ENCODE measurements at places on chromosomes 1 and 21.
A peak's percentile ranks its signal among the peaks of the same experiment; 100 is the strongest.

DNA sequence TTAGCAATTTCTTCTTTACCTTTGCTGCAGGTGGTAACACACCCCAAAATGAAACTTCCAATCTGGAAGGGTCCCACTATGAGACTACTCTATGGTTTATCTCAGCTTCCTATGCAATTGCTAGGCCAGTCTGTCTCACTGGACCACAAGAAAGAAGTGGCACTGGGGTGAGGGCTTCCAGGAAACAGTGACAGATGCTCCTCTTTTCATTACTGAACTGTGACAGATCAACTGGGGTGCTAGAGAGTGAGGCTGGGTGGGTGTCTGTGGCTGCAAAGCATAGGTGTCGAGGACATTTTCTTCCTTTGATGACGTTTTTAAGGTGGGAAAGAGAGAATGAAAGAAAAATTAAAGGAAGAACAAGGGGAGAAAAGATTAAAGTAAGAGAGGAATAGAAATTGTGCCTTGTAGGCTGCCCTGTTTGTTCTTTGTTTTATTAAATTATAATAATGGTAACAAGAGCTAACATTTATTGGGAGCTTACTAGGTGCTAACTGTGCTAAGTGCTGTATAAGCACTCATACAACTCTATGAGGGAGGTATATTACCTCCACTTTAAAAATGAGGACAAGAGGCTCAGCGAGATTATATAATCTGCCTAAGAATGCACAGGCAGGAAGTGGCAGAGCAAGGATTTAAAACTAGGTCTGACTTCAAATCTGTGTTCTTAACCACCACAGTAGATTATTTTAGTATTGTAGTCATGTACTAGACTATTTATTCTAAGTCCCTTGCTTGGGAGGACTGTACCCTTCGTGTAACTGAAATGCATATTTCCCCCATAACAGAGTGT, 27.8 kb upstream of the DMRTA2 start:
- no peak for DNase-seq

- no peak for DNase-seq
These were observed 36.6 kb downstream of the S100A10 start for GRCh38 chr1:151956957-151957497.

GRCh38 chr1:86226204-86226603, 69.6 kb upstream of the COL24A1 start:
- DNase-seq = no peak

GRCh38 chr1:56525489-56526041, 53.8 kb downstream of the PLPP3 start:
- DNase-seq = no peak

DNA sequence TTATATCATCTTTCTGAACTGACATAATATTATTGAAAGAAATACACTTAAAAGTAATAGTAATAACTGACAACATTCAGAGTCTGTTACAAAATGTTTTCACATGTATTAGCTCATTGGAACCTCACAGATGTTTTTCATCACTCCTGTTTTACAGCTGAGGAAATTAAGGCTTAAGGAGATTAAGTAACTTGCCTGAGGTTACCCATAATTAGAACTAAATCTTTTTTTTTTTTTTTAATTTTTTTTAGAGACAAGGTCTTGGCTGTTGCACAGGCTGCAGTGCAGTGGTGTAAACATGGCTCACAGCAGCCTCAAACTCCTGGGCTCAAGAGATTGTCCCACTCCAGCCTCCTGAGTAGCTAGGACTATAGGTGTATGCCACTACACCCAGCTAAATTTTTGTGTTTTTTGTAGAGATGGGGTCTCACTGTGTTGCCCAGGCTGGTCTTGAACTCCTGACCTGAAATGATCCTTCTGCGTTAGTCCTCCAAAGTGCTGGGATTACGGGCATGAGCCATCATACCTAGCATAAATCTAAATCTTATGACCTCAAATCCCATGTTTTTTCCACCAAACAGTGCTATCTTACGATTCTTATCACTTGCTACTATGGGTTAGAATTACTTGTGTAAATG, 64.7 kb upstream of the MACF1 start:
- no peak for DNase-seq

DNA sequence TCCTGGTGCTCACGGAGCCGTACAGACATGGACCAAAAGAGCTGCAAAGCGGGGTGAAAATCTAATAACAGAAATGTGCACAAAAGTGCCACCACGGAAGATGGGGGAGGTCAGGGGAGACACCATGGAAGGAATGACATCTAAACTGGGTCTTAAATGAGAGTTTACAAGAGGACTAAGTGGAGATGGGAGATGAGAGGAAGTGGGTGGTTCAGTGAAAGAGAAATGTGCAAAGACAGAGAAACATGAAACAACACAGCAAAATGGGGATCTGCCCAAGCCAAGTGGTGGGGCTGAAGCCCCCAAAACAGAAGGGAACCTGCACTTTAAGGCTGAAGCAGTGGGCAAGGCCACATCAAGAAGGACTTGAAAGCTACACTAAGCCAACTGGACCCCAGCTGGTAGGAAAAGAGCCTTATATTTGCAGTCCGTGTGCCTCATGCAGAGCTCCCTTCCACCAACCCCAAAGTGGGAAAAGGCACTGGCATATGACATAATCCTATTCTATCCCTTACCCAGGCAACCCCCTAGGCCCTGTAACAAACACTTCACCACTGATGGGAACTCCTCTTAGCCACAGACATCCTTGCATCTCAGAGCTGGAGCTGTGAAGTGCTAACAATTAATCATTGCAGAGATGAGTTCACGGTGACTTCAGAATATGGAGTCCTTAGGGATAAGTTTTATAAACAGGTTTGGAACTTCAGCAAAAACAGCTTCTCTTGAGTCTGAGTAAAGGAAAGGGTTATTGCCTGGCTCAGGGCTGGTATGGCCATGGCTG, 198.6 kb upstream of the EDN2 start:
- no peak for DNase-seq

- DNase-seq = no peak
These were observed 16.1 kb downstream of the SLC6A9 start for GRCh38 chr1:44015206-44015605.

DNA sequence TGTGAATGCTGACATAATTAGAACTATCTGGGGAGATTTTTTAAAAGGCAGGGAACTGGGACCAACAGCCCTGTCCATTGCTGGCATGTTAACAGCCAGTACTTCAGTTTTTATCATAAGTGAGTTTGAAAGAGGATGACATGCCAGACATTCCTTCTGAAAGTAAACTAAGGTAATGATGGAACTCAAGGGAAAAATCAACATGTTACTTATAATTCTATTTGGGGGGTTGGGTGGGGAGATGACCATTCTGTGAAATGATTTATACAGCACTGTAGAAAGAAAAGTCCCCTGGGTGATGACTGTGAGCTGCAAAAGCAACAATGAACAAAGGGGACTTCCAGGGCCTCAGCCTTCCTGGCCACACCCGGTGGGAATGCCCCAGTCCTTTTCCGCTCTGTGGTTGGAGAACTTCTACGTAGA, 5.4 kb upstream of the LAMC2 start:
- DNase-seq = no peak

DNA sequence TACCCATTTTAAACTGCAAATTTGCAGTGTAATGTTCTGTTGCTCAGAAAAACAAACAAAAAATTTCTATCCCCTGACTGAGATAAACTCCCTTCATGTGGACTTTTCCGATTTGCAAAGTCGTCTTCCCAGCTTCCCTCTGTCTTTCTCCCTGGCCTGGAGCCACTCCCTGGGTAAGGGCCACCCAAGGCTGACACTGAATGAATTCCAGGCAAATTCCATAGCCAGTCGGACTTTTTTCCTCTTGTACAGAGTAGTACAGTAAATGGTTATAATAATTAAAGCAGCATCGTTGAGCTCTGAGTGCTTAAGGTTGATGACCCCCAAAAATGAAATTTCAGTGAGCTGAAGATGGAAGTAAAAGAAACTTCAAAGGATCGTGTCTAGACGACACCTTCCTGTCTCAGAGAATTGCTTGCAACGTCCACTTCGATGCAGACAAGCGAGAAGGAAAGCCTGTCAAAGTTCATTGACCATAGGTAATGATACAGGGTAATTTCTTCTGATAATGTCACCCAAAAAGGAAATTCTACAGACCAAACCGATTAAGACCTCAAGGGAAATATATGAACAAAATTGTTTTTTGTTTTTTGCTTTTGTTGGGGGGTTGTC, 33.6 kb upstream of the LHX8 start:
- DNase-seq = no peak

DNA sequence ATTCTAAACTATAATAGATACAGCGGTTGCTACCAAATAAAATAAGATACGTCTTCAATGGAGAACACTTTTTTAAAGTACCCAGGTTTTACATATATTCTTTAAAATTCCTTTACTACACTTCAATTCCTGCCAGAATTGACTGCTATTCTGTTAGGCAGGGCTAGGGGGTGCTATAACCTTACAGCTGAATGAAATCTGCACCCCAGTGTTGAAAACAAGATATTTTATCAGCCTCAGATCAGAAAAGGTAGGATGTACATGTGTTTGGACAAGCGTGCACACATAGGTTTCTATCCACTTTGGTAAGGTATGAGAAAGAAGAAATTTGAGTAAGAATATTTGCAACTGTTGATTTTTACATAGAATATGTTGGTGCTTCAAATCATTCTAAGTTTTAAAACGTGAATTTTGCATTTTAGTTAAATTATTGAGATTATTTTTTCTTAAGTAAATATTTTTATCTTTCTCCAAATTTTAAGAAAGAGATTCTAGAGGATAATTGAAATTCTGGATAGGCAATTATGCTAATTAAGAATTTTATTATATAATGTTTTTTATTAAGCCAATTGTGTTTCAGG, 490.8 kb upstream of the ADGRL4 start:
- DNase-seq = no peak

DNA sequence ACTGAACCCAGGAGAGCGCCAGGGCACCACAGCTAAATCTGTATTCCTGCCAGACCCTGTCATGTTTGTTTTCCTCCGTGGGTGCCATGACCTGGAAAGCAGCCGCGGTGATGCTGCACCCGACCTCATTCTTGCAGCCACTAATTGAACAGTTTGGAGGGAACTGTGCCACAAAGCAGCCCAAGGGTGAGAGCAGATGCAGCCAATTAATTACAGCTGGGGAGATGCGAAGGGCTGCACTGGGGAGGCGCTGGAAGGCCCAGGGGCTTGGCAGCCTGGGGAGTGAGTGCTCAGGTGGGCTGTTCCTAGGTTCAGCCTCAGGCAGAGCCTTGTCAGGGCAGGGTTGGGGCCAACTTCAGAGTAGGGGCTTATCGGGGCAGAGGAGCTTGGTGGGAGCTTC, 158.4 kb upstream of the CD34 start:
- DNase-seq = no peak

GRCh38 chr1:17061486-17061885, 7.7 kb upstream of the SDHB start:
- DNase-seq = no peak

- no peak for DNase-seq
These were observed 245.3 kb downstream of the SETD4 start for GRCh38 chr21:35814858-35815619.

DNA sequence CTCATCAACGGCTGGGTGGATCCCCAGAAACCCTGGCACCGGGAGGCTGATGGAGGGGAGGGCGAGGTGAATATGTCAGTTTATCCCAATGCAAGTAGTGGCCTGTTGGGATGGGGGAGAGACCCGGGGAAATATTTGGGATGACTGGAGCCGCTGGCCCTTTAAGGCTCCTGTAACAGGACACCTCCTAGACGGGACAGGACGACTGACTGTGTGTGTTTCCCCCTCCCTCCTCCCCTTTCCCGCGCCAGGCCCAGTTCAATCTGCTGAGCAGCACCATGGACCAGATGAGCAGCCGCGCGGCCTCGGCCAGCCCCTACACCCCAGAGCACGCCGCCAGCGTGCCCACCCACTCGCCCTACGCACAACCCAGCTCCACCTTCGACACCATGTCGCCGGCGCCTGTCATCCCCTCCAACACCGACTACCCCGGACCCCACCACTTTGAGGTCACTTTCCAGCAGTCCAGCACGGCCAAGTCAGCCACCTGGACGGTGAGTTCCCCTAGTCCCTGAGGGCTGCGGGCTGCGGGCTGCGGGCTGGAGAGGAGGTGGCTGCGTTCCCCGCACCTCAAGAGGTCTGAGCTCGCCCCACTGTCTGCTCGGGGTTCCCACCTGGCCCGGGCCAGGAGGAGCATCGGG, 44.8 kb upstream of the CCDC27 start:
- no peak for DNase-seq

DNA sequence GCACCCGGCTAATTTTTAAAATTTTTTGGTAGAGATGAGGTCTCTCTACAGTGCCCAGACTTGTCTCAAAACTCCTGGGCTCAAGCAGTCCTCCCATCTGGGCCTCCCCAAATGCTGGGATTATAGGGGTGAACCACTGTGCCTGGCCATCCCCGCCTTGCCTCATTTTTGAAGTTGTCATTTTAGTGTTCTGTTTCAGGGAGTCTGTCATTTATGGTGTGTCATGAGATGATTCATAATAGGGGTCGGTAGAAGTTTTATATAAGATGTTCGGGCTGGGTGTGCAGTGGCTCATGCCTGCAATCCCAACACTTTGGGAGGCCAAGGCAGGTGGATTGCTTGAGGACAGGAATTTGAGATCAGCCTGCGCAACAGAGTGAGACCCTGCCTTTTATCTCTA, 8.5 kb downstream of the PRCC start:
- no peak for DNase-seq

GRCh38 chr1:200670242-200671118, 773 bp upstream of the DDX59 start:
- DNase-seq = no peak

DNA sequence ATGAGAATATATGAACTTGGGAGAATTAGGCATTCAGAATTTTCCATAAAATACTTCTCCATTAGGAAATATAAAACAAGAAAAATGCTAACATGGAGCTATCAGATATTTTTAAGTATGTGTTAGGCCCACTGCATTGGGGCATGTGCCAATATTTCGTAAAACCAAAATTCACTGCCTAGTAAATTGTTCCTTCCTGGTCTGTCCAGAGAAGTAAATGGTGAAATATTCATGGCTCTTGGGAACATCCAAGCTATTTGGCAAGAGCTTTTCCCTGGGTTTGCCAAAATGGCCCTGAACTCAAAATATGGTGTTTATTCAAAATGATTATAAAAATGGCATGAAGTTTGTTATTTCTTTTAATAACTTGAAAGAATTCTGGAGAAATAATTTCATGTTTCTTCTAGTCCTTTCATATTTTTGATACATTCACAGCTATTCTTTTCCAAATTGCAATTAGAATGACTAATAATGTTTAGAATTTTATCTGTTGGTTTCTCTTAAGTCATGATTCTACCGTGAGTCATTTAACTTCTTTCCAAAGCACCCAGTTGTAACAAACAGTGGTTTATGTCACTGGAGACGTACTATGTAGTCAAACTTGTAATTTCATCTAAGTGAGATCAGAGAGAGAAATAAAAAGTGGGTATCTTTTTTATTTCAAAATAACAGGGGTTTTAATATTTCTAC, 25.7 kb upstream of the SLC19A2 start:
- no peak for DNase-seq

- peak; percentile 13 for DNase-seq
These were observed 834 bp upstream of the ELF3 start for GRCh38 chr1:202009326-202010179.

DNA sequence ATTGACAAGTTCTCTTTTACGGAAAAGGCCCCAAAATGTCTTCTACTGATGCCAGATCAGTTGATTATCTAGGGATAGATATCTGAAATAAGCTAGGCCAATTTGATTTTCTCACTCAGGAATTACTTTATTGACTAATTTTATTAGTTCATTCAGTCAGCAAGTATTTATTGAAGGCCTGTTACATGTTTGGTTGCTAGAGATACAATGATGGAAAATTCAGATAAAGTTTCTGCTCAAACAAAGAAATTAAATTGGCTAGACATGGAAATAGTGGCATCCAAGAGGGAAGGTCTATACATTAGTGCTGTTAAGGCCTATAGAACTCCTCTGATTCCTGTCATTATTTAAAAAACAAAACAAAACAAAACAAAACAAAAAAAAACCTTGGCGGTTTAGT, 56.5 kb downstream of the HS2ST1 start:
- no peak for DNase-seq

- DNase-seq = no peak
These were observed 17.3 kb downstream of the NOC2L start for GRCh38 chr1:941588-942383.

Data from stimulated activated CD8-positive, alpha-beta memory T cell treated with anti-CD3 and anti-CD28 coated beads, Interleukin-4, amount 100 ng/mL, for 4 hours (primary cell).